Activated effector memory CD4-positive, alpha-beta T cell treated with Interleukin-2 at 50 U/mL for 16 hours (primary cell): ENCODE measurements at places on chromosomes 2 and 18.

- no peak for DNase-seq
Measured at GRCh38 chr2:40210344-40210967, 241.4 kb downstream of the SLC8A1 start.

DNA sequence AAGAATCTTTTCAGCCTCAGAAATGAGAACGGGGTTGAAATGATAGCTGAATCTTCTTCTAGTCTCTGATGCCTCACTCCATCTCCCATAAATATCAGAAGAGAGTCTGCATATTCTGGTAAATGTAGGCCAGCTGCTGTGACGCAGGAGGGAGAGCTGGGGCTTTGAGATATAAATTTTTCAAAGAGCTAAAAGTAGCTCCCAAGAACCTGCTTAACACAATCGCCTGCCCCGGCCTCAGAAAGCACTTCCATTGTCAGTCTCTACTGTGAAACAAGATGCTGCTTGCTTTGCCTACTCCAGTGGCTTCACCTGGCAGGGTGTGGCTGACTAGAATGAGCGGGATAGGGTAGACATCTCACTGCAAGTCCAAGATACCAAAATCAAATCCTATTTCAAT, 105.0 kb upstream of the CCDC150 start:
- DNase-seq = no peak

GRCh38 chr2:105756435-105756834, 11.7 kb downstream of the NCK2 start:
- no peak for DNase-seq

DNA sequence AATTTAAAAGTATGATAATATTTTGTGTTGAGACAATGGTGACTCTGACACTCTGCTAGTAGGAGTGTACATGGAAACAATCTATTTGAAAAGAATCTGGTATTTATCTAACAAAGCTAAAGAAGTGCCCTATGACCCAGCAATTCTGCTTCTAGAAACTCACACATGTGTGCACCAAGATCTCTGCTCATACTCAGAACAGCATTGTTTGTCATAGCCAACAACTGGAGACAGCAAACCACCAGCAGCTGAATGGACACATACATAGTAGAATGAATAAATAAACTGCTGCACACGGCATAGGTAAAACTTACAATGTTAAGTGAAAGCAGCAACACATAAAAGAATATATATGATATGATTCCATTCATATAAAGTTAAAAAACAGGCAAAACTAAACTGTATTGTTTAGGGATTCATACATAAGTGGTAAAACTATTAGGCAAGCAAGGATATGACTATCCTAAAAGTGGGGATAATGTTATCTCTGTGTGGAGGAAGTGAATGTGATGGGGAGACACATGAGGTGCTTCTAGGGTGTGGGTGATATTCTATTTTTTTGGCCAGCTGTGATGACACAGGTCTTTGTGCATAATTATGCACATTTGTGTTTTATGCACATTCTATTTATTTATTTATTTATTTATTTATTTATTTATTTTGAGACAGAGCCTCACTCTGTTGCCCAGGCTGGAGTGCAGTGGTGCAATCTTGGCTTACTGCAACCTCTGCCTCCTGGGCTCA, 71.1 kb downstream of the RFTN2 start:
- no peak for DNase-seq

DNA sequence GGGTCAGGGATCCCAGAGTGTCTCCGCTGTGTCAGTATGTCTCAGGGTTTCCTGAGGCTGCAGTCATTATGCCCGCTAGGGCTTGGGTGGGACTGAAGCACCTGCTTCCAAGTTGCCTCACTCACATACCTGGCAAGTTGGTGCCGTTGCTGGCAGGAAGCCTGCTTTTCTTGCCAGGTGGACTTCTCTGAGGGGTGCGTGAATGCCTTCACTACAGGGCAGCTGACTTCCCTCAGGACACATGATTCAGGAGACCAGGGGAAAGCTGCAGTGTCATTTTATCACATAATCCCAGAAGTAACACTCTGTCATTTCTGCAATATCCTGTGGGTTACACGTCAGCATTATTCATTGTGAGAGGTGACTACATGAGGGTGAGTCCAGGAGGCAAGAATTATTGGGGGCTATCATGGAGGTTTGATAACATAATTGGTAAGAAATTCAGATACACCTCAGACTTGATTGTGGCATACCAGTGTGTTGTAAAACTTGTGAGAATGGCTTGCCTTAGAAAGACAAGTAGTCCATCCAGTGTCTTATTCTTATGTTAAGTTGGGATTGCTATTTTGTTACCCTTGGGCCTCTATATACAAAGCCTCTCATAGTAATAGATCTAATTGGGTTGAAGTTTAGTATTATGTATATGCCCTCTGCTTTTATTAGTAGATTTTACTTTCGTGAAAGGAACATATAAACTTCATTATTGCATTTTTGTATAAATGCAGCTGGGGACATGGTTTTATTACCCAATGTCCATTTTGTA, 44.1 kb downstream of the NEDD4L start:
- no peak for DNase-seq
